Stimulated activated naive CD4-positive, alpha-beta T cell treated with Interleukin-2 at 50 U/mL for 16 hours (primary cell): ENCODE measurements at places on chromosomes 5 and 9.

DNA sequence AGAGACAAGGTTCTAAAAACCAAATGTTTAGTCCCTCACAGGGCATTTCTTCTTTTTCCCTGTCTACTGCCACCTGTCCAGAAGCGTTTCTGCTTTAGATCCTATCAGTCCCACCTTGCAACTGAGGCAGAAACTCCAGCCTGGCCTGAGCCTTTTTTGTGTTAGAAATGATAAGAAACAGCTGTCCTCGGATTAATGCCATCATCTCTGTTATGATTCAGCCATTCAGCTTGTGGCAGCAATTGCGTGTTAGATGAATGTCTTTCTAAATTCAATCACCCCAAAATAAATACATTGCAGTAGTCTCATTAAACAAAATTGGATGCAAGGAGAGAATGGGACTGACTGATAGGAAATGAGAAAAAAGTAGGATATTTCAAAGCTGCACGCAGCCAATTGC, 28.3 kb upstream of the FRMPD1 start:
- DNase-seq: no peak

- no peak for DNase-seq
Observed at GRCh38 chr9:90840696-90841095, 39.1 kb downstream of the SYK start.

DNA sequence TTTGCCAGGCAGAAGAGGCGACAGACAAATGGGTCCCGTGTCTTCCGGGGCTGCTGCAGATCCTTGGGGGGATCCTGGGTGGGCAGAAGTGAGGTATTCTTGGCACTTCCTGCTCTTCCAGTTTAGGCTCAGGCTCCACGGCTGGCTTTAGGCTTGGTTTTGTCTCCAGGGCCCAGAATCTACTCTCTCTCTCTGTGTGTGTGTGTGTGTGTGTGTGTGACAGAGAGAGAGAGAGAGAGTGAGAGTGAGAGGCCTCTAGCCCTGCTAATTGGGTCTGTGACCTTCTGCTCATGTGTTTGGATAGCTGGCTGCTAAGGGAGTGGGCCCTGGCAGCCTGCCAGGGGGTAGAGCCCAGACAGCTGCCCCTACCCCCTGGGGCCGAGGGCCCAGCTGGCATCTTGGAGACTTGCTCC, 39.3 kb downstream of the CRB2 start:
- DNase-seq: no peak

- no peak for DNase-seq
Observed at GRCh38 chr9:68507806-68508145, 32.9 kb downstream of the TMEM252 start.

GRCh38 chr9:135103001-135103446, 15.6 kb downstream of the OLFM1 start:
- DNase-seq: no peak

DNA sequence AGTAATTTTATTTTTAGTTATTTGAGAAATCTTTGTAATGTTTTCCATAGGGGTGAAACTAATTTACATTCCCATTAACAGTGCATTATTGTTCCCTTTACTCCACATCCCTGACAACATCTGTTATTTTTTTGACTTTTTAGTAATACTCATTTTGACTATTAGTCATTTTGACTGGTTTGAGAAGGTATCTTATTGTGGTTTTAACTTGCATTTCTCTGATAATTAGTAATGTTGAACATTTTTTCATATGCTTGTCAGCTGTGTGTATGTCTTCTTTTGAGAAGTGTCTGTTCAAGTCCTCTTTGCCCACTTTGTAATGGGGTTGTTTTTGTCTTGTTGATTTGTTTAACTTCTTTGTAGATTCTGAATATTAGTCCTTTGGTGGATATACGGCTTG, 27.5 kb downstream of the CCDC152 start:
- DNase-seq: no peak

DNA sequence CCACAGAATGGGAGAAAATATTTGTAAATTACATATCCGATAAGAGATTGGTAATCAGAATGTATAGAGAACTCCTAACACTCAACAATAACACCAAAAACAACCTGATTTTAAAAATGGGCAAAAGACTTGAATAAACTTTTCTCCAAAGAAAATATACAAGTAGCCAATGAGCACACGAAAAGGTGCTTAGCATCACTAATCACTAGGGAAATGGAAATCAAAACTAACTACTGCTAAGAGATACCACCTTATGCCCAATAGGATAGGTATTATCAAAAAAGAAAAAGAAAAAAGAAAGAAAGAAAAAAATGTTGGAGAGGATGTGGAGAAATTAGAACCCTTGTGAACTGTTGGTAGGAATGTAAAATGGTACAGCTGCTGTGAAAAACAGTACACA, 212.1 kb downstream of the TLR4 start:
- DNase-seq: no peak

DNA sequence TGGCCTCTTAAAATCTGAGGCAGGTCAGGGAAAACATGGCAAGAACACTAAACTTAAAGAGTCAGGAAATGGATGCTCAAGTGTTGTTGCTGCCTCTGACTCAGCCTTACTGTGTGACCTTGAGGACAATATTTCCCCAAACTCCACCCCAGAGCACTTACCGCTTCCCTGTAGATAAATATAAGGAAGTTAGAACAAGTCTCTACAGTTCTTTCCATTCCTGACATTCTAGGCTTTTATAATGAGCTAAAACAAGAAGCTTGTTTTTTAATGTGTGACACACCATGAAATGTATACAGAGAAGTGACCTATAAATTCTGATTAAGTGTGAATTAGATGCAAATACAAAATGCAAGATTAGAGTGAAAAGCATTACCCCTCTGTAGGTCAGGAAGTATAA, 129.3 kb downstream of the GRIA1 start:
- DNase-seq: no peak

DNA sequence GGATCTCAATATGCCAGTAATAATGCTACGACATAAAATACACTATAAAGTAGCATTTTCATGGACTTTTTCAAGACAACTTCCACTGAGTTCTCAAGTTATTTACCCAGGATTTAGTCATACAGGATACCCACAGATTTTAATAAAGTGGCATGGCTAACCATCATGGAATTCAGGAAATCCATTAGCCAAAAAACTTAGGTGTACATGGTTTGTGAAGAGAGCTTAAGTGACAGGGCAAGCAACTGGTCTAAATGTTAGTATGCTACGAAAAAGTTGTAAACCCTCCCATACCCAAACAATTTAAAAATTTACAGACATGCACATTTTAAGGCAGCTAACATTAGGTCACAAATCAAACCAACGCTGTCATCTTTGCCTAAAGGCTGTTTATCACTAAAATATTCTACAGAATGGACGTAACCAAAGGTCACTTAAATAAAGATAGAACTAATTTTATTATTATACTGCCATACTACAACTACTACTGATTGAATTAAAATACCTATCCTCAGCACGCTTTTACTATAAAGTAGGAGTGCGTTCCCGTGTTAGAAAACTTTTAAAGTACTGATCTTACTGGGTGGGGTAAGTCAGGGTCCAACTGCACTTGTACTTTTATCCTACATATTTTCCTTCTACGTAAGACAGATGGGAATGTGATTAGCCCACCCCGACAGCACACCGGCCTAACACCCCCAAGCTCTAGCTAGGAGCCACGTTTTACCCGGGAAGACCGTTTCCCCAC, 1.1 kb downstream of the UBTD2 start:
- no peak for DNase-seq

DNA sequence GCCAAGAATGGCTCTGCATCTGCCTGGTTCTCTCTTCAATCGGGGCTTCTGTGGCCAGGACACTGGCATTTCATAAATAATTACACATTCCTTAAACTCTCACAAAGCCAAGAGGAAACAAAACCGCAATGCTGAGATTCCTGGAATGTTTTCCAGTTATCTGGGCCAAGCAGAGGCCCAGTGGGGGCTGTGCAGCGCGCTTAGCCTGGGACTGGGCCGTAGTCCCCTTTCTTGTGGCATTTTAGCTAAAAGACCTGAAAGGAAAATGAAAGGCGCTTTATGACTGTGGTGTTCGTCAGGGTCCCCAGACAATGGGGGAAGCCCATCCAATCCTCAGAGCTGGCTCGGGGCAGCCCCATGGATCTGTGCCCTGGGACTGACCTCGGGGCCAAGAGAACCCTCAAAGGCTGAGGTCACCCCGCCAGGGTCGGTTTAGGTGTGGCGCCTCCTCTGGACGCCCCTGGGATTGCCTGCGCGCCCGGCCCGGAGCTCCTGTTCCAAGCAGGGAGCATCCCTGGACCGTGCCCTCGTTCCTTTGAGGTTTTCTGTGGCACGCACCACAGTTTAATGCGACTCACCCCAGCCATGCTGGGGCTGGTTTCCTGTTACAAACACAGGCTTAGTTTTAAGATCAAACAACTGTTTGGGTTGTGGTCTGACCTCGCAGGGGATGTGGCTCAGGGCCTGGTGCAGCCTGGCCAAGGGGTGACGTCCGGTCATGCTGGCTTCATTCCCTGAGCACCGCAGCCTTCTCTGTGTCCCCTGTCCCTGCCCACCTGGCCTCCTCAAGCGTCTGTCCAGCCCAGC, 51.5 kb upstream of the NKD2 start:
- no peak for DNase-seq

GRCh38 chr5:14270209-14270702, 127.1 kb downstream of the TRIO start:
- DNase-seq: no peak

DNA sequence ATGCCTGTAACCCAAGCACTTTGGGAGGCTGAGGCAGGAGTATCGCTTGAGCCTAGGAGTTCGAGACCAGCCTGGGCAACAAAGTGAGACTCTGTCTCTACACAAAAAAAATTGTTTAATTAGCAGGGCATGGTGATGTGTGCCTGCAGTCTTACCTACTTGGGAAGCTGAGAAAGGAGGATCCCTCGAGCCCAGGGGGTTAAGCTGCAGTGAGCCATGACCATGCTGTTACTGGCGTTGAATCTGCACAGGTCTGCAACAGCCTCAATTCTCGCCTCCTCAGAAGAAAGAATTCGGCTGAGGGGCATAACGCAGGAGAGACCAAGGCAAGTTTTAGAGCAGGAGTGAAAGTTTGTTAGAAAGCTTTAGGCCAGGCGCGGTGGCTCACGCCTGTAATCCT, 18.0 kb downstream of the CCT5 start:
- DNase-seq: no peak
